ENCODE measurements at places on chromosomes 12 and 14.

GRCh38 chr12:52605542-52605941 is 4.3 kb upstream of the KRT72 start:
- DNase-seq: no peak

GRCh38 chr12:88408823-88409222 is 171.4 kb downstream of the KITLG start:
- no peak for DNase-seq

DNA sequence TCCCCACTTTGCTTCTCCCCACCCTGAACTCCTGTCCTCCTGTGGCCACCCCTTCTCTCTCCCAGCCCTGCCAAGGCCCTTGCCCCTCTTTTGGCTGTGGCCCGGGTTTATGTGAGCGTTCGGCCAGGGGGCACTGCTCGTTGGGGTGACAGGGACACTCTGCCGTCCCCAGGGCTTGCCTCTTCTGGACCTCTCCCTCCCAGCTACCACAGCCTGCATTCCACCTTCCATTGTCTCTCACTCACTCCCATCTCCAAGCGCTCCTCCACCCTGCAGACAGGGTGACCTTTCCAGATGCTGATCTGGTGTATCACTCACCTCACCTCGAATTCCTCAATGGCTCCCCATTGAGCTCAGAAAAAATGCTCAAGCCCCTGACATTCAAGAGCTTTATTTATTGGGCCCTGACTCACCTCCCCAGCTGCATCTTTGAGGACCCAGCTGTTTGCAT is 1.4 kb downstream of the SERPINA9 start:
- no peak for DNase-seq

DNA sequence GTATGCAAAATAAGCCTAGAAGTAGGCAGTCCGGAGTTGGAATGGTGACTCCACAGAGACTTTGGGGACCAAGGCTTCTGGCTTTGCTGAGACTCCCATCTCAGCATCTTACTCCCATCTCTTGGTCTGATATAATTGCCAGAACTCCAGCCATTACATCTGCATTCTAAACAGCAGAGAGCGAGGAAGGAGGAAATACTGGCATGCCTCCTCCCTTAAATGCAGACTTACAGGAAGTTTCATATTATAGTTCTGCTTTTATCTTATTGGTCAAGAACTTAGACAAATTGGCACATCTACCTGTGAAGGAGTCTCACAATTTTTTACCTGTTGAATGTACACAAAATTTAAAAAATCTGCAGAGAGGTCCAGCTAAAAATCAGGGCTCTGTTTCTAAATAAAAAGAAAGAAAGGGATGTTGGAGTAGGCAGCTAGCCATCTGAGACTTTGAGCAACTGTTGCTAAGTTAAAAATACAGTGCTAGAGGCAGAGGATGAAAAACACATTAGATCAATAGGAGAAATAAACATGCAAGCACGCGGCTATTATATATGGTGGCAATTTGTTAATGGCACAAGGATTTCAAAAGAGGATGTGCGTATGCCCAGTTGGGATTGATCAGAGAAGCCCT is 209.9 kb upstream of the HMGA2 start:
- no peak for DNase-seq

DNA sequence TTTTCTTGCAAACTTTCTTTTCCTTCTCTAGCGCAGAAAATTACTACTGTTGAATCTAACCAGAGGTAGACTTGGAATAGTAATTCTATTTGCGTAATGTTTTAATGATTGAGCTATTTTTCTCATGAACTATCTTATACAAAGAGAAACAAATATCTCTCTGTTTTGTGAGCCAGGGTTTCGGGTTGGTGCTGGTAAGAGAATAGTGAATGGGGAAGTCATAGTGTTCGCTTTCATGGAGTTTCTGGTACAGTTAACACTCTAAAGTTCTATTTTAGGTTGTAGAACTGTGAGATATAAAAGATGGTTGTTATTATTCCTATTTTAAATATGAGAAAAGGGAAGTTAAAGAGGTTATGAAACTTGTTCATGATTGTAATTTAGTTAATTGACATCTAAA is 6.6 kb downstream of the CLEC1B start:
- DNase-seq: no peak

DNA sequence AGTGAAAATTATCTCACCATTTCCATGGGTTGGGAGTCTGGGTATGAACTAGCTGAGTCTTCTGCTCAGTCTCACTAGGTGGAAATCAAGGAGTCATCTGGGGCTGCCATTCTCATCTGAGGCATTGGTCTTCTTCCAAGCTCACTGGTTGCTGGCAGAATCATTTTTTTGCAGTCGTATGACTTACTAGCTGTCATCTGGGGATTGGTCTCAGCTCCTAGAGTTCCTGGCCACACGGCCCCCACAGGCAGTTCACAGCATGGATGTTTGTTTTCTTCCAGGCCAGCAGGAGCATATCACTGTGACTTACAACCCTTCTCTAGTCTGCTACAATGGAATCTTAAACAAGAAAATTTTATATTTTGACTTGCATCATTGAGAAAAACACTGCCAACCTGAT is 18.6 kb upstream of the OR10AD1 start:
- no peak for DNase-seq

DNA sequence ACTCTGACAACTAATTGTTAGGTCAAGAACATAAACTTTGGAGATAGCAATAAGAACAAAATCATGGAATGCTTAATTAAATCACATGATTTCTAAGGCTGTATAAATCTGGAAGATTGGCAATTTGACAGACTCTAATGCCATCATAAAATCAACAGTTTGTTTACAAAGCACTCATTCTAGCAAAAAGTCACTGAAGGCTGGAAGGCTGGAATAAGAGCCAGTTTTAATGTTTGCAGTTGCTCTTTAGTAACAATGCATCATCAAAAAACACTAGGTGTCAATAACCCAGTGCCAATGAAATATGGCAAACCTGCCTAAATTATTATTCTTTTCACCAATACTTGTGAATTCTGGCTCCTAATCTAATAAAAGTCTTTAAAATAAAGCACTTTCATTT is 65.0 kb downstream of the NUMB start:
- DNase-seq: no peak

DNA sequence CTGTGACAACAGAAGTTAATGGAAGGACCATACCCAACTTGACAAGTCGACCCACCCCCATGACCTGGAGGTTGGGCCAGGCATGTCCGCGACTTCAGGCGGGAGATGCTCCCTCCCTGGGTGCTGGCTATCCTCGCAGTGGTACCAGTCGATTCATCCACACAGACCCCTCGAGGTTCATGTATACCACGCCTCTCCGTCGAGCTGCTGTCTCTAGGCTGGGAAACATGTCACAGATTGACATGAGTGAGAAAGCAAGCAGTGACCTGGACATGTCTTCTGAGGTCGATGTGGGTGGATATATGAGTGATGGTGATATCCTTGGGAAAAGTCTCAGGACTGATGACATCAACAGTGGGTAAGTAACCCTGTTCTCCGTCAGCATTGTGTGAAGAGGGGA is 220.1 kb downstream of the NAV3 start:
- DNase-seq: no peak

- no peak for DNase-seq
These were observed 766.0 kb upstream of the TBX3 start for GRCh38 chr12:115450017-115450416.

DNA sequence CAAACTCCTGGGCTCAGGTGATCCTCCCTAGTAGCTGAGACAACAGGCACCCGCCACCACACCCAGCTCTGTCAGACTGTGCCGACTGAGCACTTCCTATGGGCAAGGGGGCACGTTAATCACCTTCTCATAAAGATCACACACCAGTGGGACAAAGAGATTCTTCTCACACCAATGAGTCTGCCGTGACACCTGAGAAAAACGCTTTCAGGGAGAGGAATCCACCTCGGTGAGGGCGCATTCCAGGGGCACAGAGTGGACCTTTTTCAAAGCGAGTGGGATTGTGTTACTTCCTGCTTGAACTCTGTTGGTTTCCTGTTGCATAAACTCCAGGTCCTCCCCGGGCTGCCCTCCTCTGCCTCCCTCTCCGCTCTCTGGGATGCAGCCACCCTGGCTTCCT is 17.5 kb upstream of the SCARB1 start:
- DNase-seq: no peak

DNA sequence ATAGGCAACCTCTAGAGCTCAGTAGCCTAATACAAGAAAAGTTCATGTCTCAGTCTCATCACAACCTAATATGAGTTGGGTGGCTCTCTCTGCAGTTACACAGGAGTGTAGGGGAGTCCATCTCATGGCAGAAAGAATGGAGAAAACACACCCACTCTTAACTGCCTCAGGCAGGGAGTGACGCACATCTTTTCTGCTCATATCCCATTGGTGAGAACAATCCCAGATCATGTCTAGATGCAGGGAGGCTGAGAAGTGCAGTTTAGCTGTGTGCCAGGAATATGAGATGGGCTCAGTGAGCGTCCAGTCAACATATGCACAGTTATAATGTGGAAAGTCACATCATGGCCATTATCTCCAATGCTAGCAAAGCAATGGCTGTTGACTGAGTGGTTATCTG is 59.3 kb upstream of the KCNA5 start:
- no peak for DNase-seq

GRCh38 chr12:18953505-18953904 is 176.0 kb upstream of the PLEKHA5 start:
- no peak for DNase-seq

DNA sequence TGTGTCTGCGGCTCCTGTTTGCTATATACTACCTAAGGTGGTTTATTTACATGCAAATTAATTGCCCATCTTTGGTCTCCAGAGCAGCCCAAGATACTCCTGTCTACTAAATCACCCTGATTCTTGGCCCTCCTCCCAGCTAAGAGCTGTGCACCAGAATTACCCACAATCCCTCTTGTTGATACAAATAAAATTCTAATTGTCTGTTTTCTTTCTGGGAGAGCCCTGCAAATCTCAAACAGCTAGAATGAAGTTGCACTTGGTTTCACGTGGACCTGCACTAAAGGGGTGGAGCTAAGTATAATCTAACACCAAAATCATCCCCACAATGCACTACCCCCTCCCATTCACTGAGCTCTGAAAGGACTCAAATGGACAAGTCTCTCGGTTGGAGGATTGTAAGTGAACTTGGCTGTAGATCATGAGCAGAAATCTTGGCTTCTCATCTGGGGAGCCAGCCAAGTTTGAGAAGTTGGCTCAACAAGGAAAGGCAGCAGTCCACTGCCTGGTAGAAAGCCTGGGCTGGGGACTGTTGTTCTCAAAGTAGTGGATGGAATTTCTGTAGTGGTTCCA is 6.6 kb downstream of the MAX start:
- no peak for DNase-seq

DNA sequence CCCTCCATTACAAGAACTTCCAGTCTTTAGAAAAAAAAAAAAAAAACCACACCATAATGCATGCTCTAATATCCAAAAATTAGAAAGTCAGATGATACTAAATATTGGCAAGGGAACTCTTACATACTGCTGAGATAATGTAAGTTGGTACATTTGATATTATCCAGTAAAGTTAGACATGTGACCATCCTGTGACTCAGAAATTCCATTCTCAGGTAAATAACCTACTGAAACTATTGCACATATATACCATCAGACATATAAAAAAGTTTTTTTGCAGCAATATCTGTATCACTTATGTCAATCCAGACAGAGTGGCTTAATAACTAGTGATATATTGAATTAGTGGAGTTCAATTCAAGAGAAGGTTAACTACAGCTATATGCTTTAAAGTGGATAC is 63.5 kb downstream of the KITLG start:
- no peak for DNase-seq

GRCh38 chr12:122333142-122334087 is 67.1 kb upstream of the VPS33A start:
- DNase-seq: no peak
